ENCODE measurements at places on chromosomes 12 and 14.
A peak's percentile ranks its signal among the peaks of the same experiment; 100 is the strongest.

DNA sequence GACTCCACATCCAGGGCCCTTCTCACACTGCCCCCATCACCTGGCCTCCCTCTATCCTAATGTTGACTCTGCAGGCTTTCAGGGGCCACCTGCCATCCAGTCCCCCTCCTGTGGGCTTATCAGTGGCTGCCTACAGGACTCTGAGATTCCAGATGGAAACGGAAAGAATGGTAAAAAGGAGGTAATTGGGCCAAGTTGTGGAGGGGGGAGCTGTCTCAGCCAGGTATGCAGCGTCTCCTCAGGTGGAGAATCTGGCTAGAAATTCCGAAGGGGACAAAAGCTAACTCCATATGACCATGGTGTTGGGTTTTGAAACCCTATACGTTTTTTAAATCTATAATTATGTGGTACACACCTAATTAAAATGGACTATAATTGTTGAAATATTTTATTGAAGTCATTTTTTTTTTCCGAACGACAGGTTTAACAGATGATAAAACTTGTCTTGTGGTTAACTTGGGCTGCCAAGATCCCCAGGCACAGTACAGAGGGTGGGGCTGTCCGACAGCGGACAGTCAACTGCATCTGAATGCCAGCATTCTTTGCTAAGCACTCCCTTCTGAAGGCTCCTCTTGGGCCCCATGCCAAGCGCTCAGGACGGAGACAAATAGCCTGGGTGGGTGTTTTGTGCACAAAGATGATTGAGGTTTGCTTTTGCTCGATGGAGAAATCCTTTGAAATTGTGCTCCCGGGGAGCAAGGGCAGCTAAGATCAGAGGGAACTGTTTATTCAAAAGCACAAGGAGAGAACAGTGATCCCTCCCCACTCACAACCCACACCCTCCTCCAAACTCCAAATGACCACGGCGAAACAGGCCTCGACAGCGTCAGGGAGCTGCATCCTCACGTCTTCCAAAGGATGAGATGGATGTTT lies 365.6 kb downstream of the BCL11B start:
- no peak for DNase-seq

DNA sequence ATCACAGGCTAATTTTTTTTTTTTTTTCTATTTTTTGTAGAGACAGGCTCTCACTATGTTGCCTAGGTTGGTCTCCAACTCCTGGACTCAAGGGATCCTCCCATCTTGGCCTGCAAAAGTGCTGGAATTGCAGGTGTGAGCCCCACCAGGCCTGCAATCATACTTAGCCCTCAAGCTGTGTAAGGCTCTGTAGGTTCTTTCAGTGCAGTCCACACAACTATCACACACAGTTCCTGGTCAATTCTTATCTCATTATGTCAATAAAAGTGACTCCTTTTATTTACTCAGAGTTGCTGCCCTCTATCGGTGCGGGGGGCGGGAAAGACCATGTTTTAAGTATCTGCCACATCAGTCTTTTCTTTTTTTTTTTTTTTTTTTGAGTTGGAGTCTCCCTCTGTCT lies 29.0 kb downstream of the SLC2A3 start:
- peak; percentile 32 for DNase-seq

DNA sequence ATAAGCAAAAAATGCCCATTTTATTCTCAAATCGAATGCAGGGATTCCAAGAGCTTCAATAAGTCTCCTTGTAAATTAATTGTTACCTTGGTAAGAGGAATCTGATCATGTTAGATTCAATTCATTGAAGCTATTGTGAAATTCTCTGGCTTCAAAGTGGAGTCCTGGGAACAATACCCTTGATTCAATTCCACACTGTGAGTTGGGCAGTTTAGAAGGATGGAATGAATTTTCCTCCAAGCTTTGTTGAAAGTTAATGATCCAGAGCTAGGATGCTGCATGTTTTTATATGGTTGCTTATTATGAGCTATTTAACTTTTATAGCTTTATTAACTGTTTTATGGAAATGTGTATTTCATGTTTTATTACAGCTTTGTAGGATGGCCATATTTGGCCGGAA lies 89.9 kb upstream of the IGF1 start:
- no peak for DNase-seq

- DNase-seq, result no peak
Observed at GRCh38 chr12:67355428-67356379, 86.5 kb downstream of the CAND1 start.

DNA sequence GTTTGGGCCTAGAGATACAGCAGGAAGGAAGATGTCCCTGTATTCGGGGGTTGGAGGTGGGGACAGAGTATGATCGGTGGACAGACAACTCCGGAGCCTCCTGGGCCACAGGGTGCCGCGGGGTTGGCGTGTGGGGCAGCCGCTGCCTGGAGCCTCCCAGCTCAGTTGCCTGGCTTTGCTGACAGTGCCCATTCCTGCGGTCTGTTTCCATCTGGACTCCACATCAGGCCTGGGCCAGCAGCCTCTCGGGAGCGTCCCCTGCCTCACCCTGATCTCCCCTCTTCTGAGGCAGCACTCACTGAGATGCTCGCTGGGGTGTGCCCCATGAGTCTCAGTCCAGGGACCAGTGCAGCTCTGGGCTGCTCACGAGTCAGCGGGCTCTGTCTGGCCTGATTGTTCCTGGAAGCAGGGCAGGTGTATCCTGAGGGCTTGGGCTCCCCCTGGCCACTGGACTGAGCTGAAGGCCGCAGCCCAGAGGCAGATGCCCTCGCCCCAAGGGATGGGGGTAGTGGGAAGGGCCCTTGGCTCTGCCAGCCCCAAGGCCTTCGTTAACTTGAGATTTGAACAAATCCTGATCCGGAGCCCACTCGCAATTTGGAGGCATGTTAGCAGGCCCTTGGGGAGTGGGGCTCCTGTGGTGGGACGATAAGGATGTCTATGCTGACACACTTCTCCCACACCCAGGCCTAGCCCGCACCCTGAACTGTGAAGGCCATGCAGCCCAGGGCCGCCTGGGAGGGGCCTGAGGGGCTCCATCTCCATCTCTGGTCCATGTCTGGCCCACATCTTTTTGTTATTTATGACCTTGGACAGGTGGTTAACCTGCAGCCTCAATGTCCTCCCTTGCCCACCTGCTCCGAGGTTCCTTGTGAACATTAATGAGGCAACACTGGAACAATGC lies 7.5 kb downstream of the HIP1R start:
- DNase-seq, result no peak

- DNase-seq, result no peak
Observed at GRCh38 chr12:11016937-11017336, 5.5 kb downstream of the TAS2R19 start.

DNA sequence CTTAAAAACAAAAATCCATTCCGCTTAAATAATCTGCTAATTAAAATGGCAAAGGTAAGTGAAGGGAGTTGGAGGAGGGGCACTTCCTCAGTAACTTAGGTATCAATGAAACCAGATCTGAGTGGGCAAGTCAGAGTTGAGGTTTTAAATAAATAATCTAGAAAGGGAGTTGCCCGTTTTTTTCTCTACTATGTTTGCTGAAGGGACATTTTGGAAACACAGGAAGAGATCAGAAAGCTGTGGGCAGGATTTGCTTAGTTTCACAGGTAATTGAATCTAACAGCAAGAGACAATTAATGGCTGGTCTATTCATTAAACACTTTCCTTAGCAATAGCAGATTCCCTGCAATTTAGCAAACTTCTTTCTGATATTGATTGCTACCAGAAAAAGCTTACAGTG lies 186.0 kb upstream of the ABCD2 start:
- DNase-seq, result no peak

DNA sequence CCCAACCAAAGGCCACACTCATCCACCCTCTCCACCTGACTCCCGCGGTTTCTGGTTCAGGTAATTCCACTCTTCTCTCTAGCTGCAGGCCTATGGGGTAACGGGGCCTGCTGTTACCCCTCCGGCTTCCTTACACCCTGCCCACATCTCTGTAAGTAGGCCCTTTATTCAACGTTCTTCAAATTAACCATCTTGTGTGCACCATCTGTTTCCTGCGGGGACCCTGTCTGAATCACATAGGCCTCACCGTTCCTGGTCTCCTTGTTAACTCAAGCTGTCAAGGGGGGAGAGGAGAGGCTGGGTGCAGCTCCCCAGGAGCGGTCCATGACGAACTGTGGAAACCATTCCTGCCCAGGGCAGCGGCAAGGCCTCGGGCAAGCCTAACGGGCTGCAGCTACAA lies 9.3 kb upstream of the DLK1 start:
- DNase-seq, result no peak

DNA sequence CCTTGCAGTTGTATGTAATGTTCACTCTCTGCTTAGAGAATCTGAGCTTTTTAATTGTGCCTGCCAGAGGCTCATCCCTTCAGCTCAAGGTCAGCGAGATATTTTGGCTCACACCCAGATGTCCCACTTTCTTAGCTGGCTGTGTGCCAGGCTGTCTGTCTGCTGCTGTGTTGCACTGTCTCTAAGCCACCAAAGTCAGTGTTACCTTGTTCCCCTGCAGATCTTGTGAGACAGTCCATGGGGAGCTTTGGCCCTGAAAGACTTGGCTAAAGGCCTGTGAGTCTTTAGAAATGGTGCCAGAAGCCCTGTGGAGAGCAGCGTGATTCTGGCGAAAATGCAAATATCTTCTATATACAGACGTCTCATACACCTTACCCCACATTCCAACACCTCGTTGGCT lies 293.7 kb downstream of the TTC6 start:
- no peak for DNase-seq

- DNase-seq, result no peak
Observed at GRCh38 chr12:94561943-94562411, 88.4 kb downstream of the TMCC3 start.

DNA sequence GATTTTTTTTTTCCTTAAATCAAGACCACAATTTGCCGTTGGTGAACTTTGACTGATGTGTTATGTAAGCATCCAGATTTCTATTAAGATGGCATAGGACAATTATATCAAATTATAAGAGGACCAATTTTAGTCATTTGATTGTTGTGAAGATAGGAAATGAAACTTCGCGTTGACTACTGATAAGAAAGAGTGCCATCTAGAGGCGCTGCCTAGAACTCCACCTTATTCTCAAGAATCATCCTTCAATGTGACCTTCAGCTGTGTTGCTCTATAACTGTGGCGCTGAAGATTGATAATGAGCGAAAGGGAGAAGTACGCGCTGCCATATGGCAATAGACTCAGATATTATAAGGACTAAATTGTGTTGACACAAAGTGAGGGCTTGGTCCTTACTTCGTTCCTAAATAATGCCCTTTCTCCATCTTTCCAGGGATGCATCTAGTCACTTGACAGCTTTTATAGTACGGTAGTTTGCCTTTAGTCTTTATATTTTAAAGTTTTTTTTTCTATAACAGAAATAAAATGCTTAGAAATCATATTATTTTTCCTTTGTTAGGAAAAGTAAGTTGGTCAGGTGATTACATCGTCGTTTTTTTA lies 350.8 kb upstream of the STXBP6 start:
- peak; percentile 35 for DNase-seq

- peak; percentile 48 for DNase-seq
Observed at GRCh38 chr12:57896434-57897201, 44.7 kb upstream of the ATP23 start.

- no peak for DNase-seq
Observed at GRCh38 chr14:97408503-97408902, 611.3 kb downstream of the VRK1 start.

GRCh38 chr12:1594261-1595025 lies at the start of gene FBXL14:
Gene FBXL14, minus strand, starts transcription at chr12:1594581. Its CDS starts 515 bp downstream, at chr12:1594066.
- peak; percentile 88 for DNase-seq

DNA sequence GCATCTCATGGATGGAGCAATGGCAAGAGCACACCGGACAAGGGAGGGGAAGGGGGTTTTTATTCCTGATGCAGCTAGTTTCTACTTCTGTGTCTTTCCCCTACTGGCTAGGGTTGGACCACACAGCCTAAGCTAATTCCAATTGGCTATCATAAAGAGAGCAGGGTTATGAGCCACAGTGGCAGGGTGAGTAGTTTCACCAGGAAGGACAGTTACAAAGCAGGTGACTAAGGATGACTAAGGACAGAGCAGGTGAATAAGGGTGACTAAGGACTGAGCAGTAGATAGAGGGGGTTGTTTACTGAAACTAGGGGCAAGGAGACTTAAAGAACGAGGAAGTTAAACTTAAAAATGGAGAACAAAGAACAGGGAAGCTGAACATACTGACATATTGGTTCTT lies 321.4 kb upstream of the SEL1L start:
- no peak for DNase-seq

GRCh38 chr12:102964872-102965271 lies 7.4 kb downstream of the ASCL1 start:
- no peak for DNase-seq

DNA sequence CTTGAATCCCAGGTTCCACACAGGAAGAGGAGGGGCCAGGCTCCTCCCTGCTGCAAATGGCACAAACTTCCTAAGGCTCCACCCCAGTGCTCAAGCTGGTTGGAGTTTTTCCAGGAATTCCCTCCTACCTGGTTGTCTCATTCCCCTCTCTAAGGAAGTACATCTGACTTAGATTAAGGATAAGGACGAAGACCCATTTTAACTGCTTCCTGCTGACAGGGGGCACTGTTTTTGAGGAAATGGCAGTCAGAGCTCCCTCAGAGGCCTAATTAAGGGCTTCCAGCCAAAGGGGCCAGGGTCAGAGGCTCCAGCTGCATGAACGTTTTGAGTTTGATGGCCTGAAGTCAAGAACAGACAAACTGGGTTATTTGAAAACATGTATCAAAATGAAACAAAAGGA lies 1084.7 kb downstream of the SLC6A15 start:
- no peak for DNase-seq

DNA sequence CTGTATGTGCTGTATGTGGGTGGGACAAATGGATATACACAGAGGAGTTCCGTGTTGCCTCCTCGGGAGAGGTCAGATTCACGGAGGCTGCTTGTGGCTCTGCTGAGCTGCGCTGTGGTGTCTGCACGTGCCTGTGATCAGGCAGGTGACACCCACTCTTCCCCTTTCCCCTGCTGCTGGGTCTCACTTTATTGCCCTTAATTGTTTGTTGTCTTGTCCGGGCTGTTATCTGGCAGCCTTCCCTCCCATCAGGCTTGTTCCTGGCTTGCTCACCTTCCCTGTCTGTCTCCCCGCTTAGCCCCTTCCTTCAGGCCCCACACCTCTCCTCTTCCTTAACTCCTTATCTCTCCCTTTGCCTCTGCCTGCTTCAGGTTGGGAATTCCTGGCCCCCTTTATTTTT lies 13.5 kb downstream of the WNT5B start:
- no peak for DNase-seq

DNA sequence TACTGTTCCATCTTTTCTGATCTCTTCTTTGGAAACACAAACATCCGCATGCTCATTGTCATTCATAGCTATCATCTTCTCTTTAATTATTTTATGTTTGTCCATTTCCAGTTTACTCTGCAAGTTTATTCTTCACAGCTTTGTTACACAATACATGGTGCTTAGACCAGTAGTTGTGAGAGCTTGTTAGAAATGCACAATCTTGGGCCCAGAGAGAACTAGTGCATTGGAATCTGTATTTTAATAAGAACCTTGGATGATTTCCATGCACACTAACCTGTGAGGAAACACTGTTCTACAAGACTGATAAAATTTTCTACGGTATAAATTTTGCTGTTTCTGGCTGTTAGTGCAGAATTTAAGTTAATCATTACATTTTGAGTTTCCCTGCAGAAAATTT lies 59.3 kb upstream of the SLC2A13 start:
- DNase-seq, result no peak

DNA sequence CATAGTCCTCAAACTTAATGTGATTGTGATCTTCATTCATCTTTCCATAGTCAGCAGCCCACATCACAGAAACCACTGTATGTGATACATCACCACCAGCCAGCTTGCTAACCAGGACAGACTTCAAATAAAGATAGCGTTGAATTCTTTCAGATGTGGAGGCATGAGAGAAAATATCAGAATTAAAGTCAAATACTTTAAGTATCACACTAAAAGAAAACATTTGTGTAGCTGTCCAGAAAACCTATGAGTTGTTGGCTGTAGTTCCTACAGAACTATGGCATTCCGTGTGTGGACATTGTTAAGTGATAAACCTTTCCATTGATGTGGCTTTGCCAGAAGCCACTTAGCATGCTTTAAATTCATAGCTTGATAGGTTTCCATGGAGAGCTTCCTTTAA lies 105.1 kb downstream of the LLPH start:
- DNase-seq, result no peak
